Aorta (tissue), 5 donors: ENCODE measurements at places on chromosomes 4 and X. TPM values are rescaled to one million over a fixed set of nuclear protein-coding genes. Genes with fewer than 3 reads are reported as not detected.

- H3K4me1 ChIP-seq = no peaks in the 10 kb centered on the region
- H3K27ac ChIP-seq = no peak overlapping the region
- no peaks in the 10 kb centered on the region for H3K27me3 ChIP-seq
Measured at GRCh38 chrX:36407836-36408235, 488.3 kb downstream of the CFAP47 start.

GRCh38 chr4:67776746-67777145 is 22.6 kb upstream of the GNRHR start:
- H3K27ac ChIP-seq = no peak overlapping the region
- H3K4me1 ChIP-seq = no peaks in the 10 kb centered on the region
- no peak overlapping the region for H3K4me3 ChIP-seq
- H3K27me3 ChIP-seq = no peaks in the 10 kb centered on the region
- no peak for DNase-seq
- H3K36me3 ChIP-seq = no peaks in the 10 kb centered on the region

DNA sequence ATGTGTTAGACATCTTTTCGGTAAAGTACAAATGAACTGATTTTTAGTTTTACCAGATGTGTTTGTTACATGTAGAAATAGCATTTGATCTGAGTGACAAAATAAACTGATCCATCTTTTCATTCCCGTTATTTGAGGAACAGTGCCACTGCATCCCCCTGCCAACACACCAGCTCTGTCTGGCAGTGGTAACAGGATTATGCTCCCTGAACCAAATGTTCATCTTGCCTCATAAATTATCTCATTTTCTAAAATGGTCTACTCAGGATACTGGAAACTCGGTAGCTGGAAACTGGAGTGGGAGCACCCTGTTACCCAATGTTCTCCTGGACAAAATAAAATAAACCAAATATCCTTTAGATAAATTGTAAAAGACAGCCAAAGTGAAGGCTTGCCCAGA is 171.6 kb downstream of the FAT4 start:
- H3K27me3 ChIP-seq = no peaks in the 10 kb centered on the region
- DNase-seq = no peak
- no peak overlapping the region for H3K27ac ChIP-seq
- no peaks in the 10 kb centered on the region for H3K4me1 ChIP-seq

- H3K4me1 ChIP-seq = no peaks in the 10 kb centered on the region
- H3K4me3 ChIP-seq = no peak overlapping the region
- no peaks in the 10 kb centered on the region for H3K36me3 ChIP-seq
- no peak for DNase-seq
- H3K27ac ChIP-seq = no peak overlapping the region
- no peaks in the 10 kb centered on the region for H3K27me3 ChIP-seq
Measured at GRCh38 chr4:14078326-14078725, 450.8 kb upstream of the BOD1L1 start.

MAML3 gene
- 8.3 TPM for total RNA-seq
